Eye (tissue), 1 donor: ENCODE measurements at places on chromosomes 1 and 21.

GRCh38 chr1:6357243-6357936 lies 36.2 kb downstream of the ACOT7 start:
- DNase-seq, result no peak

- peak; percentile 10 for DNase-seq
Observed at GRCh38 chr1:85496941-85497582, 32.1 kb upstream of the DDAH1 start.

DNA sequence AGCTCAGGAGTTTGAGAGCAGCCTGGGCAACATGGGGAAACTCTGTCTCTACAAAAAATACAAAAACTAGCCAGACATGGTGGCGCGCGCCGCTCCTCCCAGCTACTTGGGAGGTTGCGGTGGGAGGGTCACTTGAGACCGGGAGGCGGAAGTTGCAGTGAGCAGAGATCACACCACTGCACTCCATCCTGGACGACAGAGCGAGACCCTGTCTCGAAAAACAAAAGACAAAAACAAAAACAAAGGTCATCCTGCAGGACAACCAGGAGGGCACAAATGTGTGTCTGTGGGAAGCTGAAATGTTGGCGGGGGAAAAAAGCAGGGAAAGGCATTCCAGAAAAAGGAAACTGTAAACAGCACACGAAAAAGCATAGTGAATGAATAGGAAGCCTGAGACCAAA lies 104.1 kb upstream of the HNRNPU start:
- no peak for DNase-seq

- DNase-seq, result no peak
Observed at GRCh38 chr1:172238965-172239364, 181.5 kb upstream of the C1orf105 start.

DNA sequence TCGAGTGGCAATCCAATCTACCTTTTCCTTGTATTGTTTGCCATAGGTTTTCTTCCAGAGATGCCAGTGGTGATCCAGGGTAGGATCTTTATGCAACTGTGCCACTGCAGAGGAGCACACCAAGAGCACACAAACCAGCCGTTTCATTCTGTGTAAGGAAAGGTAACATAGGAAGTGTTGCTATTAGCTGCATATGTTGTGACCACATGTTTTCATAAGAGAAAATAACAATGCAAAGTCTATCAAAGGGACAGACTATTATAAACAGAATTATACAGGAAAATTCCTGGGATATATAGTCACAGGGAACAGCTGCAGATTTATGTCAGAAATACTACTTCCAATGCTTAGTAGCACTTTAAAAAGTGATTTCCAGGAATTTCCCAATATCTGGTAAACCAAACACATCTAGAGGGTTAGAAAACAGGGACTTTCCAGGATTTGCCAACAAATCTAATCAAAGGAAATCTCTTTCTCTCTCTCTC lies 919 bp downstream of the CTSS start:
- peak; percentile 30 for DNase-seq

- DNase-seq, result no peak
Observed at GRCh38 chr1:162349635-162350330, 26.9 kb downstream of the SPATA46 start.

GRCh38 chr1:160726498-160727315 lies 12.3 kb upstream of the SLAMF7 start:
- peak; percentile 87 for DNase-seq

DNA sequence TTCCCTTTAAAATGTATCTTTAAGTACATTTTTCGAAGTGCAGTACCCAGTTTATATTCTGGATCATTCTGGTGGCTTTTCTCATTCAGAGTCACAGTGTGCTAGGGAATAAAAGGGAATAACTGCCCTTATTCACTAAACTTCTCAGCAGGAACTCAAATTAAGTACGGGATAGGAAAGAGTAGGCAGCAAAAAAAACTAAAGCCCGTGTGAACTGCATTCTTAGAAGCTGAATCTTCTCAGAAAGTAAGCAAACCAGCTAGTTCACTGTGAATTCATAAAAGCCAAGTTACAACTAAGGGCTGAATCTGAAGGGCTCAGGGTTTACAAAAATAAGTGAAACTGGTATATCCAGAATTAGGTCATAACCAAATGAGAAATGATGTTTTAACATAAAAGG lies 22.0 kb downstream of the PRPF38A start:
- no peak for DNase-seq

- DNase-seq, result peak; percentile 16
Observed at GRCh38 chr1:239184561-239185244, 201.7 kb upstream of the CHRM3 start.

DNA sequence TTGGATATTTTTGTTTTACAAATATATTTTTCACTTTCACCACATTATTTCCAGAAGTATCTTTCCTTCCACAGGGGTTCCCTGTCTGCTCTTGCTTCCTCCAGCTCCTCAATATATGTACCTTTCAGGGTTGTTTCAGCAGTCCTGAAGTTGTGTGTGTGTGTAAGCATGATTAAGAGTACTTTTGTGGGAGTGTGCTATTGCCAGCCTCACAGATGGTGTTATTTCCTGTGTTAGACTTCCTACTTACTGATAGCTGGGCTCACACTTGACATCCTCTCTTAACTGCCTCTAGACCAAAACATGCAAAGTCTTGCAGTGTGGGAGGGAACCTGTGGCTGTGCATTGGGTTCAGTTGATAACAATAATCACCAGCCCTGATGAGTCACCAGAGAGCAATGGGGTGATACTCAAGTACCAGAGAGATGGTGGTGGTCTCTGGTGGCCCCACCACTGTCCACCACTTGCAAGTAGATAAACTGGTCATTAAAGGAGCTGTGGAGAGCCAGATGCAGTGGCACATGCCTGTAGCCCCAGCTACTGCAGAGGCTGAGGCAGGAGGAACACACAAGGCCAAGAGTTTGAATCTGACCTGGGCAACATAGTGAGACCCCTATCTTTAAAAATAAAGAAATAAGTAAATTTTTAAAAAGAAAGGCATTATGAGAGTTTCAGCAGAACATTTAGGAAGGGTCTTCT lies 126.7 kb downstream of the NR5A2 start:
- DNase-seq, result no peak

GRCh38 chr1:110872366-110872744 lies 593 bp upstream of the CD53 start:
- no peak for DNase-seq

DNA sequence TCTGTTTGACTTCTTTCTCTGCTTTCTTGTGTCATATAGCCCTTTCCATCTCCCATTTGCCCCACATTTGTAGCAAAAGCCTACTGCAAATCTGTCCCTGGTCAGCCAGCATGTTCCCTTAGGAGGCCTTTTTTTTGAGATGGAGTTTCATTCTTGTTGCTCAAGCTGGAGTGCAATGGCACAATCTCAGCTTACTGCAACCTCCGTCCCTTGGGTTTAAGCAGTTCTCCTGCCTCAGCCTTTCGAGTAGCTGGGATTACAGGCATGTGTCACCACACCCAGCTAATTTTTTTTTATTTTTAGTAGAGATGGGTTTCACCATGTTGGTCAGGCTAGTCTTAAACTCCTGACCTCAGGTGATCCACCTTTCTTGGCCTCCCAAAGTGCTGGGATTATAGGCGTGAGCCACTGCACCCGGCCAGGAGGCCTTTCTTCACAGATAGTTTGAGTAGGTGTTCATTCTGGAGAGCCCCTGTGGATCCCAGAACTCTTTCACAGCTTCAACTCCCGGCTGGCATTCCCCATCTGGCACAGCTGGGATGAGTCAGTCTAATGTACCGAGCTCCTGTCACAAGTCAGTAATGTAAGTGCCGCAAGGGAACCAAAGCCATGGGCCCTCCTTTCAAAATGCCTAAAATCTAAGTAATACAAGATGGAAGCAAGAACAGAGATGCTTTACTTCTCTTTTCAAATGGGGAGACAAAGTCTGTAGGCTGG lies 9.4 kb upstream of the NHLH1 start:
- DNase-seq, result no peak

- DNase-seq, result peak; percentile 89
Observed at GRCh38 chr1:108560189-108560873, 431 bp downstream of the EEIG2 start.

DNA sequence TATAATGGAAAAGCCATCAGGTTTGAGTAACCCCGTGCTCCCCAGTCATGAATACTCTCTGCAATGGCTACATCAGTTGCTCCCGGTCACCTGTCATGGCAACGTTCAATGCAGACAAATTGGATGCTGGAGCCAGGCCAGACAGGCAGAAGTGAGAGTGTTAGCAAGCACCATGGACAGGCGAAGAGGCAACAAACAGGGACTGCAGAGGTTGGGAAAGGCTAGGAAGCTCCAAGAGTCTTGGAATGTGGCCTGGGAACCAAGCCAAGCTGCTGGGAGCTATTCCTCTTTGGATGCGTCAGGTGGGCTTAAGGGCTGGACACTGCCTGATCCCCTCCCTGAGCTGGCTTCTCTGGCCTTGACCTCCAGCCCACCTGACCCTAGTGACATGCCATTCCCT lies 102.9 kb downstream of the ACTL8 start:
- DNase-seq, result no peak

DNA sequence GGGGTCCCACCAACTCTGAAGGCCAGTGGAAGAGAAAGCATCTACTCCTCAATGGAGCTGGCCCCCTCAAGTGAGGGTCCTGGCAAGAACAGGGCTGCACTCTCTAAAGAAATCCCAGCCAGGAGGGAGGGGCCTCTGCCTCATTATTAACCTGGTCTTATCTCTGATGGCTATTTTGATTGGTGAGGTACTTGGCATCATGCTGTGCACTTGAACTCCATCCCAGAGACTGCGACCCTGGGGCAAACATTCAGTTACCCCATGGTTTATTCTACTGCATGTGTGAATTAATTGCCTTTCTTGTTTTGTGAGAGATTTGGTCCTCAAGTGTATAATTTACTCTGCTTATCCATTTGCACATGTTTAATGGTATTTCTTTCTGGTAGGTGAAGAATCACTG lies 55.0 kb upstream of the ETV3 start:
- no peak for DNase-seq

GRCh38 chr21:44349847-44350772 lies 3.3 kb upstream of the TRPM2 start:
- peak; percentile 57 for DNase-seq

DNA sequence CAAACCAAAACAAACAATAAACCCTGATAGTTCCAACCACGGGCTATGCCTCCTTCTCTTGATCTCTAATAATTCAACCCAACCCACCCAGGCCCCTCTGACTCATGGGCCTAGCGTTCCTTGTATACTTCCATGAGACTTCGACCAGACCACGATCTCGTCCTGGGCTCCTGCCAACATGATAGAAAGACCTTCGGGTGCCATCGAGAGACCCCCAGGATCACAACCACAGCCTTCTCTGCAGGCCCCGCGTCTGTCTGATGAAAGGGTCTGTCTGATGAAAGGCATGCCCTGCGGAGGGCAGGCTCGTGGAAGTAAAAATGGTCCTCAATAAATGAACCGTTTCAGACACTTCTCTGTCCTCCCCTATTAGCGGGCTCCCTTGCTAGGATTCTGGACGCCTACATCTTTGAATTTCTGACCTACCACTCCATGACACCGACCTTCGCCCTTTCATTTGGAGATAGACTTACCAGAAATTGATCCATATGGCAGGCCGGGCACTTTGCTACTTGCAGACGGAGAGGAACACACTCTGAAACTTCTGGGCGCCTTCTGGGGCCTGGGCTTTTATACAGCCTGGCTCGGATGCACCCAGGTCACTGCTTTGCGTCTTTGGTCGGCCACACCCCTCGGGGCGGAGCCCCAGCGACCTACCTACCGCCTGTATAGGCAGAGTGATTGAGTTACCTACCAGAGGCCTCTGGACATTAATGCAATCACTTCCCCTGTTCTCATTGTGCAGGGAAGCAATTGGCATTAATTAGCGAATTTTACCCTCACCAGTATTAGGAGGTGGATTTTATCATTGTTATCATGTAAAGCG lies 5.3 kb upstream of the KLF18 start:
- no peak for DNase-seq

DNA sequence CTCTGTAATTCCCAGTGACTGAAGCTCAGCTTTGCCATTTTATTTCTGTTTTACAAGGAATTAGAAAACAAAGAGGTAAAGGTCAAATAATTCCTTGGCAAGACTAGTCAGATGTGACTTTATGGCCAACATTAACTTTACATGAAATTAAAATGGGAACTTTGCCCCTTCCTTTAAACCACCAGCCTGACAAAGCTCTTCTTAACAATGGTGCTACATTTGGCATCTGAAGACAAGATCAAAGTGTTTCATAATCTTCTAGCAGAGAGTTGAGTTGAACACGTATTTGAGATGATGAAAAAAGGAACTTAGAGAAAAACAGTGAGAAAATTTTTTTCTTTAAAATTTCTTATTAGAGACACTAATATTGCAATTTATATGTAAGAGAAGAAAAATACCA lies 193.8 kb downstream of the AK5 start:
- DNase-seq, result no peak

- DNase-seq, result no peak
Observed at GRCh38 chr1:208724079-208724478, 479.9 kb upstream of the PLXNA2 start.

GRCh38 chr1:199311478-199312262 lies 672.8 kb downstream of the PTPRC start:
- DNase-seq, result no peak

DNA sequence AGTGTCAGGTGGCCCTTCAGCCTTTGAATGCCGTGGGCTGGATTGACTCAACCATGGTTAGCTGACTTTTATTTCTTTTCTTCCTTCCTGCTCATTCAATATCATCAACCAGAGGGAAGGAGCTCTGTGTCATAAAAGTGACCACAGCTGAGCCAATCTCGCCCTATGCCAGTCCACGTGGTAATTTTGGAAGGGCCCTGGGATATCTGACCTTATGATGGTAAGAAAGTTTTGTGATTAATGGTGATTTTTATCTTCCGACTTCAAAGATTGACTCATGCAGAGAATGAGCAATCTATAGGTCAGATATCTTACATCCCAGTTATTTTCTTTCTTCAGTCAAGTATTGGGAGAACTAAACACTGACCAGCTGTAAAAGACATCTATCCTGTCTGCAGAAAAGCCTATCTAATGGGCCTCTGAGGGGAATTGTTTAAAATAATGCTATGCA lies 170.3 kb downstream of the ZC3H11B start:
- no peak for DNase-seq

- DNase-seq, result peak; percentile 42
Observed at GRCh38 chr1:229231754-229232119, 39.2 kb upstream of the RAB4A start.

GRCh38 chr1:63112155-63112900 lies 210.0 kb upstream of the FOXD3 start:
- DNase-seq, result no peak

- DNase-seq, result no peak
Observed at GRCh38 chr1:166489356-166489669, 322.5 kb upstream of the FAM78B start.

GRCh38 chr1:87986130-87986866 lies 657.6 kb downstream of the LMO4 start:
- no peak for DNase-seq

GRCh38 chr1:39919545-39919944 lies 17.8 kb upstream of the MYCL start:
- DNase-seq, result peak; percentile 62

GRCh38 chr1:237910834-237911233 lies 20.1 kb upstream of the ZP4 start:
- no peak for DNase-seq

GRCh38 chr21:41837756-41838297 lies 41.3 kb downstream of the PRDM15 start:
- DNase-seq, result peak; percentile 33
